ENCODE measurements at places on chromosomes 5 and 9.

DNA sequence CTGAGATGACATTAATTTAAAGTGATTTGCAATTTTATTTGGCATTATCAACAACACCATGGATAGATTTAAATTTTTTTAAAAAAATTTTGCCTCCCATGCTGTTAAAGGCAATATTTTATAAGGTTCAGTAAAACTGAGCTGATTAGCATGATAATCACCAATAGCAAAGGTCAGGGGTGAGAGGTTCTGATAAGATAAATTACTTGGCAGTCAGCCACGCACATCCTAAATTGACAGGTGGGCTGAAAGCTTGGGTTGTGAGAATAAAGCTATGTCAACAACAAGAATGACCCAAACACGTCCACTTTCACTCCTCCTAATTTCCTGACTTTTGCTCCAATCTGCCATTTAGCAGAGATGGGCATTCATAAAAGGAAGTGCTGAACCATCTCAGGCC lies 127.1 kb downstream of the LHFPL2 start:
- DNase-seq, result no peak

GRCh38 chr5:59218424-59219045 lies 635.7 kb downstream of the RAB3C start:
- peak; percentile 37 for DNase-seq

DNA sequence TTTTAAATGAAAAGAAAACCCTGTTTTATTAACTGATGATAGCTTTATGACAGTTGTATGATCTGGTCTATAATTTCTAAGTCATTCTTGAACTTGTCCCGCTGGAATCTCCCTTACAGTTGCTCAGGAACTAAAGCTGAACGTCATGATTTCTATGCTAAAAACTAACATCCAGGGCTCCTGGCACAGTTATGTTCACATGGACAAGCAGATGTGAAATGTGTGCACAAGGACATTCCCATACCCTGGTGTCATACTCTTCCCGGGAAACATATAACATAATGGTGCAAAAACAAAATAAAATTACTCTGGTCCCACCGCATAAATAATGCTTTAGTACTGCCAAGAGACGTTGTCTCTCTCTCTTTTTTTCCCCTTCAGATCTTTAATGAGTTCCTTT lies 134.9 kb downstream of the PRDM6 start:
- DNase-seq, result no peak

DNA sequence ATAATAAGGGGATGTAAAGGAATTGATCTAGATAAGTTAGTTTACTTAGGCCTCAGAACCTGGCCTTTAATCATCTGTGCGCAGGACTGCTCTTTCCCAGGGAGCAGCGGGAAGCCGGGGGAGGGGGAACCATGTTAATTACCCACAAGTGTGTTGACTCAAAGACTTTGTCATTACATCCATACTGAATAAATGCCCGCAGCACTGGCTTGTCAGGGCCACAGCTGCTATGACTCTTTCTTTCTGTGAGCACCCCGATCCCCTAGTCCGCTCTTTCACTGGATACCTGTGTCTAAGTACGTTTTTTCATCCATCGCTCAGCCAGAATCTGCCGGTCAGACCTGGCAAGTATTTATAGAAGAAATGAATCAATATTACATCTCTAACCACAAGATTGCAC lies 249.3 kb upstream of the DMRT1 start:
- no peak for DNase-seq

DNA sequence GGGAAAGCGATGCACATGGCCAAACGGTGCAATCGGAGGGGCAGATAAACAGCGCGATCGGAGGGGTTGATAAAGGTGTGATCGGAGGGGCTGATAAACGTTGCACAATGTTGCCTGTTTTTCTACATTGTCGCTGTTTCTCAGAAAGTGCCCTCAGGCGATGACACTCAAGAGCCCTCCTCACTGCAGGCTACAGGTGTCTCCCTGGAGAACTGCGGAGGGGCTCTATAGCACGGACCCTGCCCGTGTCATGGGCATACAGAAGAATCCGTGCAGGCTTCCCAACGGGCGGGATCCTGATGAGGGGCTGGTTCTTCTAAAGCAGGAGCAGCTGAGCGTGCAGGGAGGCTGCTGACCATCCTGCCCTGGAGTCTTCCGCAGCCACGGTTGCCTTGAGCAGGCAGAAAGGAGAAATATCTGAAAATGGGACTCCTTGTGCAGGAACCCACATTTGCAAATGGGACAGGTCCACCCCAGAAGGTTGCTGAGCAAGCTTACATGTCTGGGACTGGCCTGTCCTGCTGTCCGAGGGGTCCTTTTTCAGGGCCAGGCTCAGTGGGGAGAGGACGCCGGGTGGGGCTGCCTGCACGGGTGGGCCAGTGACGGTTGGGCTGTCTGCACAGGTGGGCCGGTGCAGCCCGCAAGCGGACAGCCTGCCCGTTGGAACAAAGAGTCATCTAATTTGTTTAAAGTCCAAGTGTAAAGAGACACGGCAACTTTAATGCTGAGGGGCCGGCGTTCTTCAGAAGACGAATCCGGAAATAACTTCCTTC lies 25.1 kb upstream of the LPCAT1 start:
- no peak for DNase-seq

DNA sequence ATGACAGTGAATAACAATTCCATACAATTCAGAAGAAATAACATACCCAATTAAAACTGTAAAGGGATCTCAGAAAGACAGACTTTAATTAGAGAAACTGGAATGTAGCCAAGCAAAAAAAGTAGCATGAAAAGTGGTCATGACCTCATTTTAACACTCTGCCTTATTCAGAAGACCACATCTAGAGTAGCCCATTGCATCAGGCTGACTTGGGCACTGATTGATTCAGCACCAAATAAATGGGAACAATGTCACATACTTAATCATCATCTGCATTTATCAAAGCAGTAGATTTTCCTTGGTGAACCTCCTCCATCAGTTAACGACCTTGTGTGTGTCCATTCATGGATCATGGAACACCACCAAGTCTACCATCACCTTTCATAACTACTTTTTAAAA lies 992.1 kb downstream of the NR2F1-AS1 start:
- DNase-seq, result no peak

DNA sequence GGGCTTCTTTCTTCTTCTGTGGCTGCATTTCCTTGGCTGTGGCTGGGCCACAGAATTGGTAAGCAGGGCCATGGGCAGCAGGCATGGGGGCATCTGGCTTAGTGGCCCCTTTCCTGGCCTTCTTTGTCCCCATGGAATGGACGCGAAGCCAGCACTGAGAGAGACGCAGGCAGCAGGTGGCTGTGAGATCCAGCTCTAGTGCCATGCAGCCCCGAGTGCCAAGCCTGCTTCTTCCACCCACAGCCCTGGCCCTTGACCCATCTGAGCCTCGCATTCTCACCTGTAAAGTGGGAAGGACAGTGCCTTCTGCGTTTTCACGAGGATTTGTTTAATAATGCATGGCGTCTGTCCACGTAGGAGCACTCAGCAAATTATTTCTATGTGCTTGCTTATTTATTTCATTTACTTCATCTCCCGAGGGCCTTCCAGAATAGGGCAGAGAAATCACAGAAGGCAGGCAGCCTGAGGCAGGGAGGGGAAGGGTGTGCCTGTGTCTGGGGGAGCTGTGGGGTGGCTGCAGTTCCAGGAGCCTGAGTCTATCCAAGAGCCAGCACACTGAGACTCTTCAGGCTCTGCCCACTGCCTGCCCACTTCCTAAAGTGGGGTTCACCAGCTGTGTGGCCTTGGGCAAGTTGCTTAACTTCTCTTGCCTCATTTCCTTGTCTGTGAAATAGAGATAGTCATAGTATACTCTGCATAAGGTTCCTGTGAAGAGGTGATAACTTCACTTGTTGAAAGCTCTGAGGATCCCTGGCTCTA lies 55.2 kb downstream of the NTNG2 start:
- DNase-seq, result no peak

DNA sequence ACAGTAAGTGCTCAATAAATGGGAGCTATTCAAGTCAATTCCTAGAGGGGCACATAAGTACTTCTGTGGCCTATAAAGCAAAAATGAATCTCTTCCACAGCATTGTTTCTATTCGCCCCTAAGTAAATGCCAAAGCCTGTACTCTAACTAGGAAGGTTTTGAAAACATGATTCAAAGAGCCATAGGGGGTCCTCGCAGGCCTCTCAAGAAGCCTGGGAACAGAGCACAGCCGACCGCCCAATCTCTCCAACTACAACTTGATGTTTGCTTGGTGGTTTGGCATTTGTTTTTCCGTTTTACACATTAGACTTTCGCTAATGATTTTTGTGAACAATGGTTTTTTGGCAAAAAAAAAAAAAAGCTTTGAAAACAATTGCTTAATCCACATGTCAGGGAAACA lies 19.4 kb downstream of the EFNA5 start:
- no peak for DNase-seq

DNA sequence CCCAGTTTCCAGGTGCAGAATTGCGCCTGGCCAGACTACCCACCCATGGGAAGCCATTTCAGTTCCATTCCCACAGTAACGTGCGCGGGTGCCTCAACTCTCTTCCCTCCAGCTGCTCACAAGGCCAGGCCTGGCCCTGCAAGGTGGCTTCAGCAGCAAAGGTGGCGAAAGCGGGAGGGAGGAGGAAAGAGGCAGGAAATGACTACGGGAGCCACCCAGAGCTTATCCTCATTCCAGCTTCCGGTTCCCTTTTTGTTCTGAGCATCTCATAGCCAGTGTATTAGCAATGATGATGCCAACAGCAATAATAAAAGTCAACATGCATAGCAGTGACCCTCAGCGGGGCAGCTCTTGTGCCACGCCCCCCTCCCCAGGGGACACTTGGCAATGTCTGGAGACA lies 101.5 kb upstream of the BOD1 start:
- DNase-seq, result no peak

GRCh38 chr9:131485206-131485605 lies 17.5 kb upstream of the POMT1 start:
- DNase-seq, result no peak

- no peak for DNase-seq
These were observed at the start of gene CKMT2 for GRCh38 chr5:81233080-81233634. TSS of gene CKMT2 (plus strand) at chr5:81233322. CDS start at chr5:81251133, 17,811 bp downstream.

- DNase-seq, result no peak
These were observed 935.7 kb upstream of the NUDT12 start for GRCh38 chr5:104498281-104498680.

- DNase-seq, result peak; percentile 78
These were observed 2.9 kb downstream of the OR2S2 start for GRCh38 chr9:35954942-35955546.

DNA sequence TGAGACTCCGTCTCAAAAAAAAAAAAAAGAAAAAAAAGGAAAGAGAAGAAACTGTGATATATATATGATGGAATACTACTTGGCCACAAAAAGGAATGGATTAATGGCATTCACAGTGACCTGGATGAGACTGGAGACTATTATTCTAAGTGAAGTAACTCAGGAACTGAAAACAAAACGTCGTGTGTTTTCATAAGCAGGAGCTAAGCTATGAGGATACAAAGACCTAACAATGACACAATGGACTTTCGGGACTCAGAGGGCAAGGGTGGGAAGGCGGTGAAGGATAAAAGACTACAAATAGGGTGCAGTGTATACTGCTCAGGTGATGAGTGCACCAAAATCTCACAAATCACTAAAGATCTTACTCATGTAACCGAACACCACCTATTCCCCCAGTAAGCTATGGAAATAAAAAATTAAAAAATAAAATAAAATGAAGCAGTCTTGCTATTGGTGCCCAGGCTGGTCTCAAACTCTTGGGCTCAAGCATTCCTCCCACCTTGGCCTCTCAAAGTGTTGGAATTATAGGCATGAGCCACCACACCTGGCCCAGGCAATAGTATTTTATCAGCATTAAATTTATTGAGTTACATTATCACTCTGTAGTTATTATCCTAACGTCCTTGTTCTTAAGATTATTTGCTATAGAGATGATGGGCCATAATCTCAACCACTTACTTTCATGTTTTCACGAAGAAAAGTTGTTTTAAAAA lies 71.5 kb upstream of the GPBP1 start:
- no peak for DNase-seq

DNA sequence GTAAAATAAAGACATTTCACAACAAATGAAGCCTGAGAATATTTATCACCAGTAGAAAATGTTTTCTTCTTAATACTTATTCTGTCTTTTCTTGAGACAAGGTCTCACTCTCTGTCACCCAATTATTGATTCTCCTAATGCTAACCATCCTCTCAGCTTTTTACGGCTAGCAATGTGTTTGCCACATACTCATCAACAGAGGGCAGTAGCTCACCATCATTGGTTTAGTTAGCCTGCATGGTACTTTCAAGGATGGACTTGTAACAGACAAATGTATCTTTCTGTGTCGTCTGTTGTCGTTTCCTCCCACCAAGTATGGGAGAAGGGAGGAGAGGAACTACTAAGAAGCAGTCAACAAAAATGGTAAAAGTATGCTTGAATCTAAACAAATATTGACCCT lies 5.9 kb upstream of the ACO1 start:
- peak; percentile 77 for DNase-seq

DNA sequence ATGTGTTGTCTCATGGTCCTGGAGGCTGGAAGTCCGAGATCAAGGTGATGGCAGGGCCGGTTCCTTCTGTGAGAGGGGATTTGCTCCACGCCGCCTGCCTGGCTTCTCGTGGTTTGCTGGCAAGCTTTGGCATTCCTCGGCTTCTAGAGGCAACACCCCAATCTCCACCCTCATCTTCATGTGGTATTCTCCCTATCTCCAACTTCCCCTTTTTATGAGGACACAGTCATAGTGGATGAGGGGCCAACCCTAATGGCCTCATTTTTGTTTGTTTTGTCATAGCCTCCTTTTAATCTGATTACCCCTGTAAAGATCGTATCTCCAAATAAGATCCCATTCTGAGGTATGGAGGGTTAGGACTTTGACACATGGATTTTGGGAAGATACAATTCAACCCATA lies 41.7 kb upstream of the CLK4 start:
- no peak for DNase-seq

- no peak for DNase-seq
These were observed 18.4 kb upstream of the IQGAP2 start for GRCh38 chr5:76384705-76385104.

DNA sequence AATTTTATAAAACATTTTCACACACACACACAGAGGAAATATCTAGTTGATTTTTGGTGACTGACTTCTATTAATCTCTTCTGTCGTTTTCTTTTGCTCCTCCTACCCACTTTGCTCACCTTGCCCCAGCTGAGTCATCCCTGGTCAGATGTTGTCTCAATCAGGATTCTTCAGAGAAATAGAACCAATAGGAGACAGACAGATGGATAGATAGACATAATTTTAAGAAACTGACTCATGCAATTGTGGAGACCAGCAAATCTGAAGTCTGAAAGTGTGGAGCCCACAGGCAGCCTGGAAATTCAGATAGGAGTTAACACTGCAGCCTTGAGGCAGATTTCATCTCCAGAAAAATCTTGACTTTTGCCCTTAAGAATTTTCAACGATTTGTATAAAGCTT lies 37.0 kb upstream of the PIK3R1 start:
- peak; percentile 17 for DNase-seq

- DNase-seq, result no peak
These were observed 76.3 kb upstream of the IQGAP2 start for GRCh38 chr5:76326577-76327302.

Data from myocyte (in vitro differentiated cells).